ENCODE measurements at places on chromosomes 7 and 10.

GRCh38 chr10:8876171-8876570 lies 821.7 kb downstream of the GATA3 start:
- no peak for DNase-seq
- no peak overlapping the region for H3K27ac ChIP-seq
- no peak overlapping the region for H3K4me3 ChIP-seq
- H3K36me3 ChIP-seq = no peaks in the 10 kb centered on the region
- H3K4me1 ChIP-seq = no peaks in the 10 kb centered on the region

GRCh38 chr7:26880852-26881251 lies 16.5 kb upstream of the SKAP2 start:
- H3K27me3 ChIP-seq = no peaks in the 10 kb centered on the region
- no peak for DNase-seq
- no peaks in the 10 kb centered on the region for H3K36me3 ChIP-seq
- no peak overlapping the region for H3K4me3 ChIP-seq
- H3K4me1 ChIP-seq = no peaks in the 10 kb centered on the region

DNA sequence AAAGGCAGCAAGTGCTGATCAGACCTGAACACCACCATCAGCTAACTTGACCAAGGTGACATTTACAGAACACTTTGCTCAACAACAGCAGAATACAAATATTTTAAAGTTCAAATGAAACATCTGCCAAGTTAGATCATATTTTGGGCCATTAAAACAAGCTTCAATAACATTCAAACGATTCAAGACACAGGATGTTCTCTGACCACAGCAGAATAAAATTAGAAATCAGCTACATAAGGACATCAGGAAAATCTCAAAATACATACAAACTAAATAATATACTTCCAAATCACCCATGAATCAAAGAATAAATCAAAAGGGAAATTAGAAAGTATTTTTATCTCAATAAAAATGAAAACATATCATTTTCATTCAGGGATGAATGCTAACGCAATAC lies 173.0 kb downstream of the PKD1L1 start:
- no peaks in the 10 kb centered on the region for H3K4me1 ChIP-seq
- no peaks in the 10 kb centered on the region for H3K36me3 ChIP-seq
- H3K27me3 ChIP-seq = no peaks in the 10 kb centered on the region
- no peak for DNase-seq

DNA sequence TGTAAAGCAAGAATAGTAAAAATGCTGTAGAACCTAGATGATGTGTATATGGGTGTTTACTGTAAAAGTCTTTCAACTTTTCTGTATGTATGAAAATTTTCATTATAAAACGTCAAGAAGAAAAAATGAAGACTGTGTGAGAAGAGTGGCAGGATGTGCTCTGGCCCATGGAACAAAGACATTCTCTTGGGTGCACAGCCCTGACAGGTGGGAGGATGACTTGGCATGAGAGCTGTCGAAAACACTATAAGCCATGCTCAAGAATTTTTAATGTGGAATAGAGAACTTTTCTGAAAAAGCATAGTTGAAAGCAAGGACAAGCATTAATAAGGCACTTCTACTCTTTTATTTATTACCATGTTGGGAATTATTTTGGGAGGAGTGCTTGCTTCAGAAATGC lies 184.1 kb upstream of the PRR15 start:
- peaks cover 5% of the 10 kb centered on the region for H3K4me1 ChIP-seq
- no peaks in the 10 kb centered on the region for H3K36me3 ChIP-seq
- H3K27ac ChIP-seq = no peak overlapping the region
- no peak overlapping the region for H3K4me3 ChIP-seq
- H3K27me3 ChIP-seq = no peaks in the 10 kb centered on the region
- DNase-seq = no peak

GRCh38 chr7:96196676-96197075 lies 125.2 kb downstream of the SLC25A13 start:
- no peak overlapping the region for H3K27ac ChIP-seq
- no peaks in the 10 kb centered on the region for H3K4me1 ChIP-seq
- DNase-seq = no peak
- H3K4me3 ChIP-seq = no peak overlapping the region
- no peaks in the 10 kb centered on the region for H3K27me3 ChIP-seq
- H3K36me3 ChIP-seq = no peaks in the 10 kb centered on the region

DNA sequence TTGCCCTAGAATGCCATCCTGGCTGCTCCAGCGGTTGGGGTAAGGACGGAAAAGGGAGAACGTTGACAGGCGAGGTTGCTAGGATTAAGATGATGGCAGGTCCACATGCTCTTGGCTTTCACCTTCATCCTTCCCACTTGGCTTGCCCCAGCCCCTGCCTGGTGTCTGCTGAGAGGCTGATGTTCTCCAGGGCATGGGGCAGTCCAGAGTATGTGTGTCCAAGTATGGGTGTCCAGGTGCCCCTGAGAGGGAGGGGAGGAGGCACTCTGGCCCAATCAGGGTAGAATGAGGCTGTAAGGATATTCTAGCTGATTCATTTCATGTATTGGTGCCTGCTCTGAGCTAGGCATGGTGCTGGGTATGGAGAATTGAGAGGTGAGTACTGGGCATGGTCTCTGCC lies 12.6 kb downstream of the NEURL1 start:
- H3K27me3 ChIP-seq = no peaks in the 10 kb centered on the region
- H3K4me3 ChIP-seq = no peak overlapping the region
- DNase-seq = no peak
- H3K36me3 ChIP-seq = no peaks in the 10 kb centered on the region
- no peak overlapping the region for H3K27ac ChIP-seq
- H3K4me1 ChIP-seq = peaks cover 6% of the 10 kb centered on the region

GRCh38 chr10:8035641-8036470 lies 18.6 kb upstream of the GATA3 start:
- H3K4me3 ChIP-seq = no peak overlapping the region
- H3K36me3 ChIP-seq = no peaks in the 10 kb centered on the region
- H3K4me1 ChIP-seq = peaks cover 24% of the 10 kb centered on the region
- H3K27me3 ChIP-seq = peaks cover 72% of the 10 kb centered on the region
